CMK (cell line): ENCODE measurements at places on chromosomes 12 and 14.

GRCh38 chr12:11486623-11487444, 91.5 kb upstream of the PRB2 start:
- DNase-seq = peak; percentile 50

- no peak for DNase-seq
These were observed 5.8 kb upstream of the CCDC63 start for GRCh38 chr12:110841007-110841406.

DNA sequence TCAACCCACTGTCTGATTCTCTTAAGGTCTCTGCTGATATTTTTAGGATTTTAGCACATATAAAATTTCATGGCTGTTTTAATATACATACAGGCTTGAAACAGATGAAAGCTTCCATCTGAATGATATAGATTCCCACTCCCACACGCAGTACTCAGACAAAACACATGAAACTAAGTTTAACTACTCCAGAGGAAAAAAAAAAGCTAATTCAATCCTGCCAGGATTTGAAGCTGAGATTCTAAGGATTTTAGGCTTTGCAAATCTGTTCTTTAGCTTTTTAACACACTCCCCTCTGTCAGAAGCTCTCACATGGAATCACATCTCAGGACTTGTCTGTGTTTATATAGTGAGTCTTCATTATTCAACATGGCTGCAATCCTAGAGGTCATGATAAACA, 217.3 kb downstream of the BCAT1 start:
- no peak for DNase-seq

GRCh38 chr14:21436567-21437062, 19.3 kb downstream of the CHD8 start:
- DNase-seq = no peak

- no peak for DNase-seq
These were observed 67.4 kb downstream of the MED13L start for GRCh38 chr12:116210131-116210530.

GRCh38 chr14:102751088-102751487, 26.2 kb upstream of the TRAF3 start:
- DNase-seq = no peak

GRCh38 chr12:69313209-69313608, 35.0 kb upstream of the LYZ start:
- DNase-seq = no peak

GRCh38 chr12:118986050-118986449, 4.7 kb downstream of the SRRM4 start:
- DNase-seq = no peak

- DNase-seq = no peak
These were observed 6.6 kb downstream of the SLC25A21 start for GRCh38 chr14:37165794-37166193.

DNA sequence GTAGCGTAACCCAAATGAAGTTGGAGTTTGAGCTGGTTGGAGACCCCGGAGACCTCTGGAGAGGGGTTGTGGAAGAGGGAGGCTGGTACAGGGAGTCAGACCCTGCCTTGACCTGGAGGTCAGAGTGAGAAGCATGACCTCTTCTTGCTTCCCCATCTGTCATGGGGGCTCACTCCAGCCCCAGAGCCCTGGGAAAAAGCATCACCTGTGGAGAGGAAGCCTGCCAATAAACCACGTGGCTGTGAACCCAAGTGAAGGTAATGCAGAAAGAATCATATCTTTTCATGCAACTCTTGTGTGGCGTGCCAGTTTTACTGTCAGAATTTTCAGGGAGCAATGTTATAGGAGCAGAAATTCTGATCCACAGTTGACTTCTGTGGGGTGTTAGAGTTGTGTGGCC, 178.5 kb upstream of the PRICKLE1 start:
- no peak for DNase-seq

DNA sequence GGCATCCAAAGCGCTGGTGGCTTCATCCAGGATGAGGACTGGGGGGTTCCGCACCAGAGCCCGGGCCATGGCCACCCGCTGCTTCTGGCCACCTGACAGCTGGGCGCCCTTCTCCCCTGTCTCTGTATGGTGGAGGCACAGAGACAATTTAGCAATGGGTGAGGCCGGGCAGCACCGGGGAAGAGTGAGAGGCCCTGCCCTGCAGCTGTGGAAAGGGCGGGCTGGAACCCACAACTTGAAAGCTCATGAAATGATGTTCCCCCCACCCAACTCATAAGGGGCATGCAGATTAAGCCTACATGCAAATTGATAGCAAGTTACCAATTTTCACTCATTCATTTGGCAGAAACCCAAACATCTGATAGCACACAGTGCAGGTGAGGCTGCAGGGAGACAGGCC, 34.1 kb downstream of the ABCB9 start:
- no peak for DNase-seq

- DNase-seq = no peak
These were observed 50.0 kb downstream of the SH2B3 start for GRCh38 chr12:111455448-111456320.

DNA sequence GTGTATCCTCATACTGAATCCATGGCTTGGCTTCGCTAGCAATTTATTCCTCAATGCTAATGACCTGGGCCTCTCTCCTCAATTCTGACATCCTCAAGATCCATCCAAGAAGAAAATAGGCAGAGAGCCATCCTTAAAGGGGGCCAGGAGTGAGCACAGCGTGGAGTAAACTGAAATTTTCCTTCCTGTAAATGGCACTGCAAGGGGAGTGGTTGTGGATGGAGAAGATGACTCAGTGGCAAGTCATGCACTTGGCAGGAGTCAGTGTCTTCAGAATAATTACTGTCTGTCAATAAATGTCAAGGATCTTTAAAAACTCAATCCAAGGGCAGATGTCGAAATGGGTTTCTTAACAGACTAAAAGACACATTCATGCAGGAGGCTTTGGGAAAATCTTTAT, 88.0 kb upstream of the TMEM132C start:
- DNase-seq = no peak

DNA sequence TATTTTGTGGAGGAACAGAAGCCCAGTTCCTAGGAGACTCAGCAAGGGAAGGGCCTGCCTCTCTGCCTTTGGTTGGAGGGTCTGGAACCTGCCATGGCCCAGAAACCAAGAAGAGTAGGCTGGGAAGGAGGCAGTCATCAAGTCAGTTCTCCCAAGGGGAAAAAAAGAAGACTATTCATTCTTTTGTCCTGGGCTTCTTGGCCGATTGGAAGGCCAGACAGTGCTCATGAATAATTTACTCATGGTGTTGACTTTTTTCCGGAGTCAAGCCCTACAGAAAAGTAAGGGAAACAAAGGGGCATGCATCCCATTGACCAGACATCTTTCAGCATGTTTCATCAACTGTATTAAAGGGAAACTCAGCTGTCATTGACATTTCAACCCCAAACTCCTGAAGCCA, 168.1 kb downstream of the PRKCH start:
- DNase-seq = no peak
